ENCODE measurements at places on chromosomes 16 and 17.

- DNase-seq = no peak
Measured at GRCh38 chr17:15112846-15113617, 152.1 kb downstream of the PMP22 start.

DNA sequence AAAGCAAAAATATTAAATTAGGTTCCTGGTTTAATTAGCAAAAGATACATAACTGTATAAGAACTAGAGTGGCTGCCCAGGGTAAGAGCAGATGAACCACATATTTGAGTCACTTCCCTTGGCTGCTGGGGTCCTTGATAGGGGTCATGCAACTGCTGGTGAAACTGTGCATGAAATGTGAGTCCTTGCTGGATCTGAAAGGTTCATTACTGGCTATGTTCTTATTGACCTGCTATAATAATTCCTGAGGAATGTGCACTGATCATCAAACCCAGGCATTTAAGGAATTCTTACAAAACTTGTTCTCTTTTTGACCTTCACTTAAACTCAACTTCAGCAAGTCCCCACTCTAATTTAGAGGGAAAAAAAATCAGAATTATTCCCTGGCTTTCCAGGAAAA, 183.4 kb downstream of the ZNF18 start:
- no peak for DNase-seq

- DNase-seq = no peak
Measured at GRCh38 chr16:57863434-57864160, 61.3 kb upstream of the KIFC3 start.

DNA sequence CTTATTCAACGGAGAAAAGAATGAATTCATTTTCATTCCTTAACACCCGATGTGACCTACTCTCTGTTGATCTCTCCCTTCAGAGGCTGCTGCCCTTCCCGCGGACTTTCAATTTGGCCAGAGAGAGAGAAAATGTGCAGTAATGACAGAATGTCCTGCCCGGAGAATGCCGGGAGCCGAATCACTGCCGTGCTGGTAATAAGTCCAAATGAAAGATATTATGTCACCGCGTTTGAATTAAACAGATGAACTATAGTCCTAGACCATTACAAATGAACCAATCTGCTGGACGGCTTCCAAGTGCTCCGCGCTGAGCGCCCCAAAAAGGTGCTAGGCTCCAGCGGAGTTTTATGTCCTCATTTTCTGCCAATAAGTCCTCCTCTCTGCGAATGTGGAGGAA, 14.7 kb upstream of the C16orf82 start:
- DNase-seq = no peak

DNA sequence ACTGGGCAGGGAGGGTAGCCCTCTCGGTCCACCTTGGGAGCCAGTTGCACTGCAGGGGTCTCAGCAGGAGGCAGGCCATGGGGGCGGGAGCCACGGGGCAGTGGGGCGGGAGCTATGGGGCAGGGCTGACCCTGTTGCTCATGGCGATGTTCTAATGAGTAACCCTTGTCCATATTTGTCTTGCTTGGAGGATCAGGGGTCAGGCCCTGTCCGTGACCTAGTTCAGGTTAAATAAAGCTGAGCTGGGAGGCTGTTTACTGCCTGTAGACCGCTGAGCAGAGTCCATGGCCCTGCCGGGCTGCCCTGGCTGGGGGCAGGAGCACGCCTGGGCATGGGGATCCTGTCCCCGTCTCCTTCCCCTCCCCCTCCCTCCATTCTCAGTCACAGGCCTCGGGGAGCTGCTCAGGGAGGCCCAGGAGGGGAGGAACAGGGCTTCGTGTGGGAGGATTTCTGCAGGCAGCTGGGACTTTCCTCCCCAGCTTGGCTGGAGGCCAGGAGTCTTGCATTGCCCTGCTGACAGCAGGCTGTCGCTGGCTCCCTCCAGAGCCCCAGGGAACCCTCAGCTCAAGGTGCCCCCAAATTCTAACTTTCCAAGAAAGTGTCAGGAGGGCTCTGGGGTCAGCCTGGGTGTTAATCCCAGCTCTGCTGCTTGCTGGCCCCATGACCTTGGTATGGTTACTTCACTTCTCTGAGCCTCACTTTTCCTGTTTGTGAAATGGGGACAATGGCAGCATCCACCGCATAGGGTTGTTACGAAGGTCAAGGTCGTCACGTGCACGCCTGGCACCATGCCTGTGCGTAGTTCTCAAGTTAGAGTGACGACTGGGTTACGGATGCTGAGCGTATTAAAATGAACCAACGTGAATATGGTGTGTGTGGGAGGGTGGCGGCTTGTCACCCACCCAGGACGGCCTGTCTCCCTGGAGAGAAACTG, 6.1 kb upstream of the SERPINF2 start:
- peak; percentile 89 for DNase-seq

GRCh38 chr16:3645504-3646347, 8.8 kb upstream of the DNASE1 start:
- DNase-seq = no peak

- DNase-seq = no peak
Measured at GRCh38 chr16:114327-114726, 24.1 kb downstream of the NPRL3 start.

DNA sequence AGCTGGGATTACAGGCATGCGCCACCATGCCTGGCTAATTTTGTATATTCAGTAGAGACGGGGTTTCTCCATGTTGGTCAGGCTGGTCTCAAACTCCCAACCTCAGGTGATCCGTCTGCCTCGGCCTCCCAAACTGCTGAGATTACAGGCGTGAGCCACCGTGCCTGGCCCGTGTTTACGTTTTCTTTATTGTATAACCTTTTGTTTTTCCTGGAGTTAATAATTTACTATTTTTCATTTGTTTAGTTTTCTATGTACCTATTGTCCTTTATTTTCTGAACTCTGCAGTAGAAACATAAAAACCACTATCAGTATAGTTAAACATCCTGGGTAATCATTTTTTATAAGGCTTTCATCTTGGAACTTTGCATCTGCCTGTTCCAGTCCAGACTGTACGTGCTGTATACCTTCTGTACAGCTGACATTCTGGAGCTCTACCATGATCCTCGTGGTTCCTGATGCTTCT, 73.6 kb downstream of the PPM1E start:
- no peak for DNase-seq

- no peak for DNase-seq
Measured at GRCh38 chr17:32285306-32285705, 19.7 kb downstream of the RHBDL3 start.

DNA sequence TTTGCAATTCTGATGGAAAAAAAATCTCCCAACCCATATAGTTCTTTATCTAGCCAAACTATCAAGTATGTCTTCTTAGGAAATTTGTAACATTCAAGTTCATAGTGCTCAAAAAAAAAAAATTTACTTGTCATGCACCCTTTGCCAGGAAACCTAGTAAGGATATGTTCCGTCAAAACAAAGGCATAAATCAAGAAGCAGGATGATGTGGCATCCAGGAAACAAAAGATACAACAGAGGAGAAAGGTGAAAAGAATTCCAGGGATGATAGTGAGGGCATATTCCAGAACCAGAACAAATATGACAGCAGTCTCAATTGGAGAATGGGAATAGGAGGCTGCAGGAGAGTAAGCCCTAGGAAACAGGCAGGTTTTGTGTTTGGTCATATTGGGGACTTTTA, 104.6 kb downstream of the SPAG9 start:
- DNase-seq = no peak

DNA sequence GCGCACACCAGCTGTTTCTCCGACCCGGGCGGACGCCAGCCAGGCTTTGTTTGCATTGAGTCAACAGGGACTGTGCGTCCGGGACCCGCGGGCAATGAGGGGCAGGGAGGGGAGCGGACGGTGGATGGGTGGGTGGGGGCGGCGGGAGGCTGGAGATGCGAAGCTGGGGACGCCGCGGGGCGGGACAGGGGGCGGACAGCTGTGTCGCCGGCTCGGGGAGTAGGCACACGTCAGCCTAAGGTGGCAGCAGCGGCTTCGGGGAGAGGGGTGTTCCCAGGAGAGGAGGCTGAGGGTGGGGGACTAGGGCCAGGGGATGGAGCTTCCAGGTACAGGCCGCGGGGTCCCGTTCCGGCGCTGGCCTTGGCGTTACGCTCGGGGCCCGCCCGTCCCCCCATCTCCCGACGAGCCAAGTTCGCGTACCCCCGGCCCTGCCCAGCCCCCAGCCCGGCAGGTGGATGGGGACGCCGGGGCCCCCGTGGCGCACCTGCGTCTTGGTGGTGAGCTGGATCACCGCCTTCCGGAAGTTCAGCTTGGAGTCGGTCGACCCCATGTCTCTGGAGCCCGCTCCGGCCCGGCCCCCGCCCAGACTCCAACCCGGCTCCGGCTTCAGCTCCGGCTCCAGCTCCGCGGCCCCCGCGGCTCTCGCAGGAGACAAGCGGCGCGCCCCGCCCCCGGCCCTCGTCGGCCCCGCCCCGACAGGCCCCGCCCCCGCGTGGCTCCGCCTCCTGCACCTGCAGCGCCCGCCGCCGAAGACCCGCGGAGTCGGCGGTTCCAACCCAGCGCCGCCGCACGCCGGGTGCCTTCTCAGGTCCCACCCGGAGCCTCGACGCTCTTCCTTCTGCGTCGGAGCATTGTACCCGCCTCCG, at the start of gene HID1:
TSS of gene HID1 (minus strand) at position 653 of the 866 bp plus-strand sequence. CDS start at position 550, 103 bp downstream.
- peak; percentile 90 for DNase-seq

- no peak for DNase-seq
Measured at GRCh38 chr17:49588312-49588711, 12.6 kb downstream of the NXPH3 start.

DNA sequence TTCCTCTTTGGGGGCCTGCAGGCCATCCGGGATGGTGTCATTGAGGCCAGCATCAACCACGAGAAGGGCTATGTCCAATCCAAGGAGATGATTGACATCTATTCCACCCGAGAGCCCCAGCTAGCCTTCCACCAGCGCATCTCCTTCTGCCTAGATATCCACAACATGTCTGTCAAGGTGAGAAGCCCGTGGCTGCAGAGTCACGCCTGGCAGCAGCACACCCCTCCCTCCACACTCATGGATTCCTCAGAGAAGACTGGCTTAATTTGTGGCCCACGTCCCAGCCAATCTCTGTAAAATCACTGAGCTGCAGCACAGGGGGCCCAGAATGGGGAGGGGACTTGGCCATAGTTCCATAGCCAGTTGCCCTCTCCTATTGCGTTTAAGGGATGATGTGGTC, 15.6 kb downstream of the PSMD3 start:
- DNase-seq = no peak

GRCh38 chr17:17377071-17377967, 74.1 kb downstream of the NT5M start:
- no peak for DNase-seq

GRCh38 chr17:19727501-19728078, 11.2 kb upstream of the SLC47A2 start:
- DNase-seq = no peak

DNA sequence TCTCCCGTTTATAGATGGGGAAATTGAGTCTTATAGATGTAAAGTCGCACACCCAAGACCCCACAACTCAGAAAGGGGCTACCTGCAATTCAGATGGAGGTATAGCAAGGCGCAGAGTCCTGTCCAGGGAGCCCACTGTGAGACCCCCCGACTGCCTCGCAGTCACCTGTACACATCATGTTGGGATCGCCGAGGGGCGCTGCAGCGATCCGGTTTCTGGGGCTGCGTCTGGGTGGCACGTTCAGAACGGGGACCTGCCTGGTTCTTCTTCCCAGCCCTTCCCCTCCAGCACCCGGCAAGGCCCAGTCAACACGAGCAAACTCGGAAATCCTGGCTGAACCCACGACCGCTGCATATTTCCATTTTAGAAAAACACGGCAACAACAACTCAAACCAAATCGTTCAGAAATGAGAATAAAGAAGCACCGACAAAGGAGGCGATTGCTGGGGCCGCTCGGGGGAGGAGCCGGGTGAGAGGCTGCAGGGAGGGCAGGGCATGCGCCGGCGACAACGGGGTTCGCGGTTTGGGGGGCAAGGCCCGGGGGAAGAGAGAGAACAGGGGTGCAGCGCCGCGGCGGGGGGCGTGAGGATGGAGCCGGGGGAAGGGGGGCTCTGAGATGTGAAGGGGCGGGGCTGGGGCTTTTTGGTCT, 643 bp downstream of the HSDL1 start:
- peak; percentile 46 for DNase-seq

DNA sequence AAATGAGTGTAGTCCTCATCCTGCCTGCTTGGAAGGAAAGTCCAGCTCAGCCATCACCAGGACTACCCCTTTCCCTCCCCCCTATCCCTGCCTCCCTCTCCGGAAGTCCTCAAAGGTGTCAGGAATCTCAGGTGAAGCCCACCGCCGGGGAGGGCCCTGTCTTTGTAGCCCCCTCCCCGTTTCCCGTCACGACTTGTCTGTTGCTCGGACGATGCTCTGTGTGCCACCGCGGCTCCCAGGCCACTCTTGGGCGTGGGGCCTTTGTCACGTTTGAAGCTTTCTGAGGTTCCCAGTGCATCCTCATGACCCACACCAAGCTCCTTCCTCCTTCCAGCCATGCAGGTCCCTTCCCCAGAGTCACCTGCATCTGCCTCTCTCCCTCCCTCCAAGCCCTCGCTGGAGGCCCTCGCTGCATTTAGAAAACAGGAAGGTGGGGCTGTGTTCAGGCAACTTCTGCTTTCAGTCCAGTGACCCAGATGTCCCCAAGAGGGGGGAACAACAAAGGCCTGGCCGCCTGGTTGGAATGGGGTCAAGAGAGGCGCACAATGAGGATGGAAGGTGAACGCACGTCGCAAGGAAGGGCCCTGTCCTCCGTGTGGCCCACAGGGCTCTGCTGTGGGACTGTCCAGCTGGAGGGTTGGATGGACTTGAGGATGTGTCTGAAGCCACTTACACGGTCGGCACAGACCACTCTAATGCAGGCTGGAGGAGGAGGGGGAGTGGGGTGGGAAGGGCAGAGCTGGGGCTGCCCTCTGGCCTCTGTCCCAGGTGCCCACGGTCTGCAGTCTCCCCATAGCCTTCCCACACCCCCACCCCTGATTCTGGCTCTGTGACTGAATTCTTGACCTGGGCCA, 59.9 kb downstream of the OR1D5 start:
- DNase-seq = peak; percentile 57

DNA sequence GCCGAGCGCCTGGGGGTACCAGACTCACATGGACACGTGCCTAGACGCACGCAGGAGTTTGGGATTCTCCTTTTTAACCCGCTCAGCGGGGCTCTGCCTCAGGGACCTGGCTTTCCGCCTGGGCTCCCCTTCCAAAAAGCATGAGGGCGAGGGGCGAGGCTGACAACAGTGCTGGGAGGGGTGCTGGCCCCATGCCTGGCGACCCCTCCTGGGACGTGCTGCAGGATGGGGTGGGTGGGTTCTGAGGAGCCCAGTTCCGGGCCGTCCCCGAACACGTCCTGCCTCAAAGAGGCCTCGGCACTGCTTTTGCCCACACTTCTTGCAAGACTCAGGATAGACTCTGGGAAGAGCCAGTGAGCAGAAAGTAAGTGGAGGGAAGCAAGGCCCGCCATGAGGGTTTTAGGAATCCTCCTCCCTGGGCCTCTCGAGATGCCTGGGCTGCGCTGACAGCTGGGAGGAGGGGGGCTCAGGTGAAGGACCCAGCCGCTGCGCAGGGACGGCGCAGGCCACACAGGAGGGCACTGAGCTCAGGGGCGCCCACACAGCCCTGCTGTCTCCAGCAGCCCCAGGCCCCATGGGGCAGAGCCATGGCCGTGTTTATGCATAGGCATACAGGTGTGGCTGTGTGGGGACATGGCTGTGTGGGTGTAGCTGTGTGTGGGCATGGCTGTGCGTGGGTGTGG, 15.4 kb upstream of the PABPN1L start:
- no peak for DNase-seq

All from GM20000 (cell line).